ENCODE measurements at places on chromosomes 16 and 17.

GRCh38 chr17:64090144-64090543 lies 39.8 kb downstream of the ERN1 start:
- no peaks in the 10 kb centered on the region for H3K27me3 ChIP-seq
- H3K36me3 ChIP-seq, result no peaks in the 10 kb centered on the region
- DNase-seq, result no peak
- no peak overlapping the region for H3K4me3 ChIP-seq

GRCh38 chr17:80970044-80970761 lies 21.4 kb upstream of the CHMP6 start:
- H3K27me3 ChIP-seq, result no peaks in the 10 kb centered on the region
- H3K4me1 ChIP-seq, result peaks cover 25% of the 10 kb centered on the region
- H3K27ac ChIP-seq, result peak overlapping the region; percentile 72
- DNase-seq, result no peak
- H3K36me3 ChIP-seq, result no peaks in the 10 kb centered on the region

GRCh38 chr17:3632287-3632686 lies 3.8 kb downstream of the SHPK start:
- no peaks in the 10 kb centered on the region for H3K27me3 ChIP-seq
- H3K36me3 ChIP-seq, result peaks cover 42% of the 10 kb centered on the region
- no peak overlapping the region for H3K4me3 ChIP-seq
- DNase-seq, result no peak

DNA sequence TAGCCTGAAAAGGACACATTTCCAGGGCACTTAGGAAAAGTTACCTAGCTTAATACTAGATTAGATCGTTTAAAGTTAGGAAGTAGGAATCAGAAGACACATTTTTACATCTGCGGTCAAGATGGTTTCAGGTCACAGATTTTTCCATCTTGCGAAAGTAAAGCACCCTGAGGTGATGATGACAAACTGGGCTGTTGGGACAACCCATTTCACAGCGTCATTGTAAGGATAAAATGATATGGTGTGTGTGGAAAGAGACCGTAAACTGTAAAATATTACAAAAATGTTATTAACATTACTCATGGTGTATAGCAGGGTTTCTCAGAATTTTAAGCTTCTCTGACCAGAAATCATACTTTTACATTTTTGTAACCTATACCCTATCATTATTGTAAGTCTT lies 10.1 kb upstream of the MAP2K6 start:
- no peaks in the 10 kb centered on the region for H3K4me1 ChIP-seq
- no peaks in the 10 kb centered on the region for H3K27me3 ChIP-seq
- H3K4me3 ChIP-seq, result no peak overlapping the region
- H3K27ac ChIP-seq, result no peak overlapping the region
- H3K36me3 ChIP-seq, result no peaks in the 10 kb centered on the region
- DNase-seq, result no peak

DNA sequence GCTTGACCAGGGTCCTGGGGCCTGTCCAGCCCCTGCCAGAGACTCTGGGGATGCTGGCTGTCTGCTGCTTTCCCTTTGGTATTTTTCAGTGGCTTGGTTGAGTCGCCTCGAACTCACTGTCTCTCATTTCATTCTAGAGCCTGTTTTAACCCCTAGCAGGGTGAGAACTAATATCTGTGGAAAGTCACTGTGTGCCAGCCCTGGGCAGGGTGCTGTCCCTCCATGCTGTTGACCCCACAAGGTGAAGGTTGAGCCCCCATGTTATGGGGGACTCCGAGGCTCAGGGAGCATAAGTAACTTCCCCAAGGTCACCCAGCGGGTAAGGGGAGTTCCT lies 33.0 kb downstream of the DCAKD start:
- H3K4me1 ChIP-seq, result peaks cover 34% of the 10 kb centered on the region
- no peak overlapping the region for H3K27ac ChIP-seq
- H3K4me3 ChIP-seq, result peak overlapping the region; percentile 57

DNA sequence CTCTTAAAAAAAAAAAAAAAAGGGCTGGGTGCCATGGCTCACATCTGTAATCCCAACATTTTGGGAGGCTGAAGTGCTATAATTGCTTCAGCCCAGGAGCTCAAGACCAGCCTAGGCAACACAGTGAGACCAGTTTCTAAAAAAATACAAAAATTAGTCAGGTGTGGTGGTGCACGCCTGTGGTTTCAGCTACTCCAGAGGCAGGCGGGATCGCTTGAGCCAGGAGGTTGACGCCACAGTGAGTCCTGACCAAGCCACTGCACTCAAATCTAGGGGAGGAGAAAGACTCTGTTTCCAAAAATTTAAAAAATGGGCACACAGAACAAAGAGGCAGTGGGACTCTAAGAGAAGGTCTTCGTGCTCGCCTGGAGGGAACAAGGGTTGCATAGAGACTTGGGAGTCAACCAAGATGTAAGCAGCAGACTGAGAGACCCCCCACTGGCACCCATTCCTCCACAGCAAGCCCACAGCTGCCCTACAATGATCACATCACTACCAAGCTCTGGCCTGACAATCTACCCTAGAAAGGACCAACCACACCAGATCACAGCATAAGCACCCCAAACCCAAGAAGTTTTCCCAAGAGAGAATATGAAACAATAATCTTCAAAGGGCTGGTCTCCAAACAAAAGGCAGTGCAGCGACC lies 121.6 kb downstream of the ANKRD11 start:
- no peak for DNase-seq
- H3K4me3 ChIP-seq, result no peak overlapping the region
- no peak overlapping the region for H3K27ac ChIP-seq
- H3K36me3 ChIP-seq, result no peaks in the 10 kb centered on the region
- no peaks in the 10 kb centered on the region for H3K27me3 ChIP-seq
- peaks cover 69% of the 10 kb centered on the region for H3K4me1 ChIP-seq

DNA sequence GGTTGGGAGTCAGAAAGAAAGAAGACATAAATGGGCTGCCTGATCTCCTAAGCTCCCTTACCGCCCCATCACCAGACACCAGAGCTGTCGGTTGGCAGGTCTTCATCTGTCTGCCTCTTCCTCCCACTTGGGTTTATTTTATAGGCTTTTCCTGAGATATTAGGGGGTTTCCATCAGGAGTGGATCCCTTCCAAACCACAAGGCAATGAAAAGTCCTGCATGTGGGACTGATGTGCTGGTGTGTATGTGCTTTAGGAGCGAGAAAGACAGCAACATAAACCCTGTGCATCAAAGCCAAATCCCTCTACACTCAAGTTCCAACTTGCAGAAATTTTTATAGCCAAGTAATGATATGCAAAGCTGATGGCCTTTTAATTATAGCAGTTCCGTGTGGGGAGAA lies 389.5 kb downstream of the SLC39A11 start:
- no peak for DNase-seq
- no peak overlapping the region for H3K4me3 ChIP-seq
- H3K27ac ChIP-seq, result no peak overlapping the region
- no peaks in the 10 kb centered on the region for H3K36me3 ChIP-seq

DNA sequence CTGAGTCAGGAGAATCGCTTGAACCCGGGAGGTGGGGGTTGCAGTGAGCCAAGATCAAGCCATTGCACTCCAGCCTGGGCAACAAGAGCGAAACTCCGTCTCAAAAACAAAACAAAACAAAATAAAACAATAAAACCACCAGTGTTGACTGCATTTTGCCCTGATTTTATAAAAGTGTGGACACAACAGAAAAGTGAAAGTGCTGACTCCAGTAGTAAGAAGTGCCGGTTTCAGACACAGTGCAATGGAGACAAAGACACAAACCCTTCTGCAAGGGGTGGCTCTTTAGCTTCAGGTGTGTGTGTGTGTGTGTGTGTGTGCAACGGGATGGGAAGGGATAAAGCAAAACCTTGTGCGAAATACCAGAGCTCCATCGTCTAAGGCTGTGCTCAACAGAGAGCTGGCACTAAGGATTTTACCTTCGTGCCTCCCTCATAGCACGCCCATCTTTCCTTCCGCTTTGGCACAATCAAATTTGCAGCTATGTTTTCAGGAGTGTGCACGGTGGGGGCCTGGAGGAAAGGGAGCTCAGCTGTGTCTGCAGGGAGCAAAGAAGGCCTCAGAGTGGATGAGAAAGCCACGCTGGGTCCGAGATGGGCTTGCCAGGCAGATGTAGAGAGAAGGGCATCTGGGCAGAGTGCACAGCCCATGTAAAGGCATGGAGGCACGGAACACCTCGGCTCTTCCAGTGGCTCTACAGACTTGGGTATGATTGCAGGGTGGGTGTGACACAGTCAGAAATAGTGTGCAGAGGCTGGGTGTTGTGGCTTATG lies 15.5 kb downstream of the MXRA7 start:
- H3K27ac ChIP-seq, result peak overlapping the region; percentile 89
- H3K4me3 ChIP-seq, result no peak overlapping the region
- DNase-seq, result no peak
- H3K4me1 ChIP-seq, result peaks cover 75% of the 10 kb centered on the region

- H3K27me3 ChIP-seq, result peaks cover 5% of the 10 kb centered on the region
- no peak overlapping the region for H3K27ac ChIP-seq
- H3K4me3 ChIP-seq, result no peak overlapping the region
- no peaks in the 10 kb centered on the region for H3K36me3 ChIP-seq
- H3K4me1 ChIP-seq, result no peaks in the 10 kb centered on the region
These were observed 23.9 kb upstream of the HEATR6 start for GRCh38 chr17:60102632-60103096.

DNA sequence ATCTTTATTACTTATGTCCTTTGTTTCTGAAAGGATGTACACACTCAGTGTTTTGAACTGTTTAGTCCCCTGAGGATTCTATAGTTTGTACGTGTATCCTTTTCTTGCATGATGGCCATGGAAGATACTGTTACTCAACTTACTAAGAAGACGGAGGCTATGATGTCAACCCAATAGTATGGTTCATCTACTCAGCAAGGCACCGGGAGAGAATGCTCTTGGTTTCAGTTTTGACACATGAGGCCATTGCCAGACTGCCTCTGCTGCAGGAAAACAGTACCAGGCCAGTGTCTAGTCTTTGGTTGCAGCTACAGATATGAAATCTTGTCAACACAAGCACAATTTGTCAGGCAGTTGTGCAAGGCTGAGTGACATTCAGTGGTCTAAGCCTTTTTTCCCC lies 134.5 kb downstream of the MRTFB start:
- peaks cover 11% of the 10 kb centered on the region for H3K4me1 ChIP-seq
- no peaks in the 10 kb centered on the region for H3K27me3 ChIP-seq
- H3K27ac ChIP-seq, result no peak overlapping the region

- peaks cover 89% of the 10 kb centered on the region for H3K27me3 ChIP-seq
- H3K27ac ChIP-seq, result no peak overlapping the region
These were observed 58.7 kb upstream of the DLX4 start for GRCh38 chr17:49910094-49910857.

DNA sequence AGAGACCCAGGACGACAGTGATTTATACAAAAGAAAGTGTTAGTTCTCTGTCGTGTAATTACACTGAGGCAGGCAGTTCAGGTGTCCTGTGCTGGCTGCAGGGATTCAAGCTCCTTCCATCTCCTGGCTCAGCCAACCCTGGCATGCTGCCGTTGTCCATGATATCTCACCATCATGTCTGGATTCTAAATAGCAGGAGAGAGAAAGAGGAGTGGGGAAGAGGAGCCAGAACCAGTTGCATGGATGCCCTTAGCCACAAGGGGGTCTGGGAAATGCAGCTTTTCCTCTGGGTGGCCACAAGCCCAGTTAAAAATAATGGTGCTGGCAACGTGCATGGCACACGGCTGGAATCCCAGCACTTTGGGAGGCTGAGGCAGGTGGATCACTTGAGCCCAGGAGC lies 9.7 kb downstream of the C16orf54 start:
- no peak for DNase-seq
- H3K4me1 ChIP-seq, result no peaks in the 10 kb centered on the region
- H3K4me3 ChIP-seq, result no peak overlapping the region
- no peak overlapping the region for H3K27ac ChIP-seq
- peaks cover 31% of the 10 kb centered on the region for H3K27me3 ChIP-seq

DNA sequence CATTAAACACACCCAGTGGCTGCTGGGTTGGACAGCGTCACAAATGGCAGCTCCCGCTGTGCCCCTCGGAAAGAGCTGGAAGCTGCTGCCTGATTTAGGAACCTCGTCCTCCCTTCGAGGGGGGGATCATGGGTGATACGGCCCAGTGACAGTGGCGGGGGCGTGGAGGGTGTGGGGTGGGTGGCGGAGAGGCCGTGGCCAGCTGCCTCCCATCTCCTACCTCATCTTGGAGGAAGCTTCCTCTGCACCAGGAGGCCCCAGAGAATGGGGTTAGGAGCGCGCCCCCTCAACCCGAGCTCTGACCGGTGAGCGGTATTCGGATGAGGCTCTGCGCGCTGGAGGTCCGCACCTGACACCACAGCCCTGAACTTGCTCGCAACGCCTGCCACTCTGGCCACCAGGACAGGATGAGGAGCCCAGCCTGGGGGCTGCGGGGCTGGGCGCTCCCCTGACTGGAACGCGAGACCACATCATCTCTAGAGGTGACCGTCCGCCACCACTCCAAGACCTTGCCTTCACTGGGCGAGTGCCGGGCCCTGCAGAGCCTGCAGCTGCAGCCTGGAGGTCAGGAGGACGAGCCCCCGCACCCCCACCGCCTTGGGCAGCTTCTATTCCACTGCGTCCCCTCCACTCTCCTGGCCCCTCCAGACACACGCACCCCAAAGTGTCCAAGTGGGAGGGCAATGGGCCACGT lies 80.9 kb downstream of the KLHDC4 start:
- H3K27ac ChIP-seq, result no peak overlapping the region
- no peak overlapping the region for H3K4me3 ChIP-seq
- H3K4me1 ChIP-seq, result no peaks in the 10 kb centered on the region
- no peak for DNase-seq

- peaks cover 8% of the 10 kb centered on the region for H3K4me1 ChIP-seq
- H3K4me3 ChIP-seq, result no peak overlapping the region
- H3K27ac ChIP-seq, result no peak overlapping the region
- H3K27me3 ChIP-seq, result no peaks in the 10 kb centered on the region
- H3K36me3 ChIP-seq, result peaks cover 46% of the 10 kb centered on the region
These were observed 4.7 kb downstream of the CENPV start for GRCh38 chr17:16348586-16348985.

- DNase-seq, result no peak
- peaks cover 30% of the 10 kb centered on the region for H3K36me3 ChIP-seq
- peak overlapping the region; percentile 17 for H3K27ac ChIP-seq
- H3K4me1 ChIP-seq, result peaks cover 6% of the 10 kb centered on the region
- no peak overlapping the region for H3K4me3 ChIP-seq
These were observed 21.1 kb downstream of the KNOP1 start for GRCh38 chr16:19696961-19697360.

DNA sequence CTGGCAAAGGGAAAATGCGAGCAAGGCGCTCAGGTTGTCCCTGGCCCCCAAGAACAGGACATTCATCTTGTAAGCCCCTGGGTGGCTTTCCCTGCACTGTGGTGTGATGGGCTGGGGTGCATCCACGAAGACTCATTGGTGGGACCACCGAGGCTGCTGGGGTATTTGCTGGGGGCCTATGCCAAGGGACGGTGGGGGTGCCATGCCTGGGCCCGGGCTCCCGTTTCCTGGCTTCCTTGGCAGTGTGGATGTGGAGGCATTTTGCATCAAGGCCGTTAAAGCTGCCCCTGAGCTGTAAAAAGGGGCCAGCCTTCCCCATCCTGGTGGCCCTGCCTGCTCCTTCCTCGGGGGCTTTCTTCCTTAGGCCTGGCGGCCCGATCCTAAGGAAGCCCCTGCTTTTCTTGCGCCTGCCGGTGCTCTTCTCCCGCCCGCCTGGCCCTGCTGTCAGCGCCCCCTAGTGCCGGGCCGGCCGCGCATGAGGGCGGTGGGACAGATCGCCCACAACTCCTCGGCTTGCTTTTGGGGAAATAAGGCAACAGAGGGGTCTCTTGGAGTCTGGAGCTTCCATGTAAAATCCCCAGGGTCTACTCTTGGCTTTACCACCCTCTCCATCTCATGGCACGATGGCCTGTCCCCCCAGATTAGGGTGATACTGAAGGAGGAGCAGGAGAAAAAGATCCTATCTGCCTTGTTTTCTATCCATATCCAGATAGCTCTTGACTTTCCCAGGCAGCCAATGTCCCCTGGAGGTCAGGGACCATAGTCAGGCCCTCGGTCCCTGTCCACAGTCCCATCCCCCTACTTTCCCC lies 9.8 kb upstream of the TBX2 start:
- H3K27ac ChIP-seq, result peak overlapping the region; percentile 51
- peaks cover 11% of the 10 kb centered on the region for H3K36me3 ChIP-seq
- no peaks in the 10 kb centered on the region for H3K27me3 ChIP-seq
- no peak for DNase-seq

All from tibial artery (tissue), 4 donors.